ENCODE measurements at places on chromosomes 16 and 17.

DNA sequence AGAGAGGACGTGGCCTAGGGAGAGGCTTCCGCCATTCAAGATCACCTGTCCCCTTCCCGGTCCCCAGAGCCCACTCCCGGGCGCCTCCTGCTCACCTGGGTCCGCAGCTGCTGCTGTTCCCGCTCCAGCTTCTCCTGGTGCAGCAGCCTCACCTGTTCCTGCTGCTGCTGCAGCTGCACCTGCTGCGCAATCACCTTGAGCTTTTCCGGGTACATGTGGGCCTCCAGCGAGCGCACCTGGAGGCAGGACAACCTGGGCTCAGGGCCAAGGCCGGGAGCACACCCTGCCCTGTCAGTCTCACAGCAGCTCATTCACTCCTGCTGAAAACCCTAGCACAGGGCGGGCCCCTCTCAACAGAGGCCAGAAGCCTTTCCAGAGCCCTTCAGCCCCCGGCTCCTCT is 12.5 kb downstream of the TFAP4 start:
- DNase-seq = peak; percentile 98

DNA sequence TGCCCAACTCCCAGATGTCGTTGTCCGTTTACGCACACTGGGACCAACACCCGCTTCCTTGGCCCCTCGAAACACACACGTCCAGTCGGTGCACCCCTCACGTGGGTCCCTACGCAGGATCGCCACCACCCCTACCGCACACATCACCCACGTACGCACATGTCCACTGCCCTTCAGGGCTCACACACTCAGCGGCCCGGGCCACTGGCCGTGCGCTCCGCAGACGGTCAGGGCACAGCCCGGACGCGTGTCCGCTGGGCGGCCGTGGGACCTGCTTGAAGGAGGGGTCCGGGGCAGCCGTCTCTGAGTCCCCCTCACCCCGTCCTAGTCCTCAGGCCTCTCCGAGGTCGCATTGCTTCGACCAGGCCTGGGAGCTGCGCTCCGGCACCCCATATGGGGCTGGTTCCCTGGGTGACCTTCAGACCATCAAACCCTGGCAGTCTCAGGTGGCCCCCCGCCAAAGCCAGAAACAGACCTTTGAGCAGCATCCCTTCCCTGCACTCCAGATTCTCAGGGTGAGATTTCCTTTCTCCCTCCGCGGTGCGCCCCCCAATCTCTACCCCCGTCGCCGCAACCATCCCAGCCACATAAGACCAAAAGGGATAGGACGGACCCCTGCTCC is 914 bp upstream of the GPRC5B start:
- no peak for DNase-seq

DNA sequence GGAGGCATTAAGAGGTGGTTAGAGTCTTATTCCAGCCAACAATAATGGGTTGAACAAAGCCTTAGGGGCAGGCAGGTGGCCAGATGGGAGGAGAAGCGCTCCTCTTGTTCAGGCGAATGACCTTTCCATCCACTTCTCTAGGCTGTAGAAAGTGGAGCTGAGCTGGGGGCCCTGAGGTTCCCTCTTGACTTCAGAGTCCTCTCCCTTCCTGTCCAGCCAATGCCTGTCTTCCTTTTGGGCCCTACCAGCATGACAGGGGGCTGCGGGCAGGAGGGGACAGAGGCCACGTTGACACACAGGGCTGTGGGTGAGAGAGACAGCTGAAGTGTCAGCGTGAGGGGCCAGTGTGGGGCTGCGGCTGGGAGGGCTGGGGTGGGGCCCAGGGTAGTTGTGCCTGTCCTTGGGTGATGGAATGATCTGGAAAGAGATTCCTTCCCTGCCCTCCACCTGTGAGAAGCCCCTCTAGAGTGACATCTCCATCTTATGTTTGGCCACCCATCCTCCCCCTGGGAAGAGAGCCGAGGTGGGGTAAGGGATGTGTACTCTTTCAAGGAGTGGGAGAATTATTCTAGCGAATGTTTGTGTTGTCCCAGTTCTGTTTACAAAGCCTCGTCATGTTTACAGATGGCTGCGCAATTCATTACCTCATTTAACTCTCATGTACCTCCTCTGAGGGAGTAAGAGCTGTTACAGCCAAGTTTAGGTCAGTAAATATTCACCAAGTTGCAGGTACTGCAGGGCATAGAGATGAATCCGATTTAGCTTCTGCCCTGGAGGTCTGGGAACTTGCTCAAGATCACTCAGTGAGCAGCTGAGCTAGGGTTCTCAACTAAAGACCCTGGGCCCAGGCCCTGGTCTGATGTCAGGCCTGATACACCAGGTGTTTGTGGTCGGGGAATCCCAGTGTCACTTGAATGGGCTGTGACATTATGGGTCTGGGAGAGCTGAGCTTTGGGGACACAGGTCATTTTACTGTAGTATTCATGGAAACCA is 3.3 kb downstream of the ERBB2 start:
- DNase-seq = no peak

DNA sequence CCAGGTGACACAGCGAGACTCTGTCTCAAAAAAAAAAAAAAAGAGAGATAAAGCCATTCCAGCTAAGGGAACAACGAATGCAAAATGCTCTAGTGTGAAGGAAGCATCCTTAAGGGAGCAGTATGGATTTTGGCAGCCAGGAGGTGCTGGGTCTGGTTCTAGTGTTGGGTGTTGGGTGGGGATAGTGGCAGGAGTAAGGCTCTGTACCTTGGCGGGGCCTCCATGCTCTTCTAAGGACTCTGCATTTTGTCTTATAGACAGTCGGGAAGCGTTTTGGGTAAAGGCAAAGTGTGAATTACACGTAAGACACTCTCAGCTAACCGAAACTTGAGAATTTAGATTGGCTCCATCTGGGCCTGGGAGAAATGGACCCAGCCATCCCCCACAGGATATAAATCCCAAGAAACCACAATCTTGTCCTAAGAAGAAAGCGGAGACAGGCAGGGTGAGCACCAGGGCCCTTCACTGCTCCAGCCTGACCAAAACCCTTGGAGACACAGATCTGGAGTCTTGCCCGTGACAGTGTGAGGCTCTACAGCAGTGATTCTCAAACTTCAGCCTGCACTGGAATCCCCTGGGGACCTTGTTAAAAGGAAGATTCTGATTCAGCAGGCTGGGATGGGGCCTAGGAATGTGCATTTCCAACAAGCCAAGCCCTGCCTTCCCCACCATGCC is 33.1 kb upstream of the PHB1 start:
- no peak for DNase-seq

- no peak for DNase-seq
Measured at GRCh38 chr16:67433131-67433719, 2.3 kb downstream of the HSD11B2 start.

DNA sequence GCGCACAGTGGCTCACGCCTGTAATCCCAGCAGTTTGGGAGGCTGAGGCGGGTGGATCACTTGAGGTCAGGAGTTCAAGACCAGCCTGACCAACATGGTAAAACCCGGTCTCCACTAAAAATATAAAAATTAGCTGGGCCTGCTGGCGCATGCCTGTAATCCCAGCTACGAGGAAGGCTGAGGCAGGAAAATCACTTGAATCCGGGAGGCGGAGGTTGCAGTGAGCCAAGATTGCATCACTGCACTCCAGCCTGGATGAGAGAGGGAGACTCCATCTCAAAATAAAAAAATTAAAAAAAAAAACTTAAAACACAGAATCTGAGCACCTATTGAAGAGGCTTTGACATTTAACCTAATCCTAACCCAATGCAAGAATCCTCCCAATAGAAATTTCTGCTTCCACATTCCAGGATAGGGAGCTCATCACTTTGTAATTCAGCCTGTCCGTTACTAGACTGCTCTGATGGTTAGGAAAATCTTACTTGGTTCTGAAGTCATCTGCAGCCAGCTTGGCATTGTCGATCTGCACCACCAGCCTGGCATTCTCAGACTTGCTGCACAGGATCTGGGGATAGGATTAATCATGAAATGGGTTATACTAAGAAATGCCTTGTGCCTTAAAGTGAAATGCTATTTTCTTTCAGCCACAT is 2.1 kb downstream of the KRT33B start:
- no peak for DNase-seq

DNA sequence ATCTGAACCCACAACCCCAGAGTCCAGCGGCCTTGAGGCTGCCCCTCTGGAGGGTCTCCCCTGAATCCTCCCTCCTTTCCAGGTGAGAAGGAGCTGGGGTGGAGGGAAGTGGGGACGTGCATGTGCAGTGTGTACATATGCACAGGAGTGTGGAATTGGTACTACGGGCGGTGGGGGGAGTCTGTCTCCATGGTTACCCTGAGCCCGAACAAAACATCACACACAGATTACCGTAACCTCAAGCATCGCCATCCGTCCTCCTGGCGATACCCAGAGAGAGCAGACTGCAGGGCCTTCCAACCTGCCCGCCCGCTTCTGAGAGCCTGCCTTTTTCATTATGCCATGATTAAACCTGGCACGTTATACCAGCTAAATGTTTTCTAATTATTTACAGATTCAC is 25.1 kb downstream of the GSG1L start:
- DNase-seq = no peak

GRCh38 chr17:30472238-30472890 is 4.8 kb upstream of the GOSR1 start:
- DNase-seq = no peak

- no peak for DNase-seq
Measured at GRCh38 chr16:86565644-86566511, 751 bp upstream of the FOXC2 start.

GRCh38 chr17:80633207-80633606 is 88.6 kb downstream of the RPTOR start:
- DNase-seq = no peak

GRCh38 chr16:85586380-85587104 is 26.6 kb upstream of the GSE1 start:
- DNase-seq = peak; percentile 65

GRCh38 chr17:38825762-38826247 is 684 bp upstream of the CWC25 start:
- no peak for DNase-seq

GRCh38 chr16:23082161-23082788 is 67.0 kb downstream of the USP31 start:
- DNase-seq = no peak
